SW480 (cell line): ENCODE measurements at places on chromosomes 5 and 9.

- DNase-seq: no peak
Measured at GRCh38 chr9:92738661-92739081, 26.0 kb downstream of the BICD2 start.

GRCh38 chr5:94028001-94028400 is 286.6 kb upstream of the POU5F2 start:
- no peak for DNase-seq

DNA sequence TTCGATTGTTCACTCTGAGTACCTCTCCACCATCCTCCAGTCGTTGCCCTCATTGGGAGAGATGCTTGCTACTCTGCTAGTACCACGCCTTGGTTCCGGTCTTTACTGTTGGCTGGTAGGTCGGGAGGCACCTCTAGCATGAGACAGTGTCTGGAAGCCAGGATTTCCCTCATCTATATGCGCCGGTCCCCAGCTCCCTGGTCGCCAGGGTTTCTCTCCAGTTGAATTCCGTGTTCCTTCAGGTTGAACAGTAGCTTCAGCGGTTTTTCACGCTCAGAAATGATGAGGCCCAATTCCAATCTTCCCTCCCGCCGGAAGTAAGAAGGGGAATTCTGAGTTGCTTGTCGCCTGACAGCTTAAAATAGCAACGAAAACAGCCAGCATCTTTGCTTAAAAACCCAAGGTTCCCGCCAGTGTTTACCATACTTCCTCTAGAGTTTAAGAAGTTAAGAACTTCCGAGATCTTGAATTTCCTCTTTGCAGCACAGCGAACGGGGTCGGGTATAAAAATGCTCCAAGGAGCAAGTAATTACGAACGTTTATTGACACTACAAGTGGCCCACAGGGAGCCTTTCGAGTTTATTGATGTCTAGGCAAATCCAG is 1.3 kb upstream of the ST8SIA4 start:
- no peak for DNase-seq

DNA sequence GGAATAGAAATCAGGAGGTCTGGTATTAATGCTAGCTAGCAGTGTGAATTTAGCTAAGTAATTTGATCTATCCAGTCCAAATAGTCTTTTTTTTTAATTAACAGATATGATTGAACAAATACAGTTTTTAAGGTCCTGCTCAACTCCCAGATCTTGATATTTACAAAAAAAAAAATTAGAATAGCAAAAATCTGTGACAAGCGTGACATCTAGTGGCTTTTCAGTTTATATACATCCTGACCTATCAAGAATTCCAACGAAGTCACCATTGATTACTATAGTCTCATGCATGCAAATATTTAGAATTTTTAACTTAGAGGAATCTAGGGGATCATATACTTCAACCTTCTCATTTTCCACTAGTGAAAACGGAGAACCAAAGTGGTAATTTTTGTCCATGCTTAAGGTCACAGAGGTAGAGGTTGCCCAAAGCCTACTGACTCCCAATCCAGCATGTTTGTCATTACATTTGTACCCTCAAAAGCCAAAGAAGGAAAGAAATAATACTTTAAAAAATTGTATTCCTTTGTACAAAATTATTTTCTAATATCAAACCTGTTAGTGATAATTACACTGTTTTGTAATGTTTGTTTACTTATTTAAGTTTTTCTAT is 17.6 kb upstream of the TARS1 start:
- DNase-seq: peak; percentile 26

DNA sequence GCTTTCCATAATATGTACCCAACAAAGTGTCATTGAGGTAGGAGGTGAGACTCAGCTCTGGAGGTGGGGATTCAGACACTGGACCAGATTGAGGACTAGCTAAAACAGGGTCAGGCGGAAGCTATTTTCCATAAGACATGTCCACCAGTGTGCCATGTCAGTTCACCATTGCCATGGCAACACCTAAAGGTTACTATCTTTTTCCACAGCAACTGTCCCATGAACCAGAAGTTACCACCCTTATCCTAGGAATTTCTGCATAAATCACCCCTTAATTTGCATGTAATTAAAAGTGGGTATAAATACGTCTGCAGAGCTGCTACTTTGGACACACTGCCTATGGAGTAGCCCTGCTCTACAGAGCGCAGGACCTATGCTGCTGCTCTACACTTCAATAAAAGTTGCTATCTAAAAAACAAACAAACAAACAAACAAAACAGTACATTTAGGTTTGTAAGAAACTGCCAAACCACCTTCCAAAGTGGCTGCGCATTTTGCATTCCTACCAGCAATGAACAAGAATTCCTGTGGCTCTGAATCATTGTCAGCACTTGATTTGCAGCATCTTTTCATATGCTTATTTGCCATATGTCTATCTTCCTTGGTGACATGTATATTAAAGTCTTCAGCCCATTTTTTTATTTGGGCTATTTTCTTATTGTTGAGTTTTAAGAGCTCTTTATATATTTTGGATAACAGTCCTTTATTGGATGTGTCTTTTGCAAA is 18.0 kb upstream of the TRIM32 start:
- DNase-seq: no peak

- DNase-seq: no peak
Measured at GRCh38 chr5:58406394-58406793, 53.5 kb downstream of the PLK2 start.
